ENCODE measurements at places on chromosomes 3 and 15. TPM values are rescaled to one million over a fixed set of nuclear protein-coding genes. Genes with fewer than 3 reads are reported as not detected.

Gene ITPKA
- total RNA-seq, result not detected

Gene GOLGA6L7
- not detected for total RNA-seq

DNA sequence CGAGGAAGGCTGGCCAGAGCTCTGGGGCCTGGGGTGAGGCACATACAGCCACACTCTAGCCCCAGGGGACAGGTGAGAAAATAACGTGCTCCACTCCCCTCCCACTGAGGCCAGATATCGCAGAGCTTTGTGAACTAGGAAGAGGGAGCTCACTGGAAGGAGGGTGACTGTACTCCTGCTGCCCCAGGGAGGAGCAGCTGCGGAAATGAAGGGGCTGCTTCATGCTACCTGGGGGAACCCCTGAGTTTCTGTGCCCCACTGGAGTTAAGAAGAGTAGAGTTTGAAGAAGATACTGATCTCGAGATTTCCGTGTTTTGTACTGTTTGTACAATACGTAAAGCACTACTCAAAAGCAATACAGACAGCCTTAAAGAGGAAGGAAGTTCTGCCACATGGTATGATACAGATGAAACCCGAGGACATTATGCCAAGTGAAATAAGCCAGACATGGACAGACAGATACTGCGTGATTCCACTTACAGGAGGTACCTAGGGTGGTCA lies 44.6 kb downstream of the CMTM6 start:
- no peak overlapping the region for H3K4me3 ChIP-seq
- H3K27ac ChIP-seq, result peak overlapping the region; percentile 65
- no peaks in the 10 kb centered on the region for H3K27me3 ChIP-seq
- H3K4me1 ChIP-seq, result no peaks in the 10 kb centered on the region
- no peaks in the 10 kb centered on the region for H3K36me3 ChIP-seq

- H3K4me3 ChIP-seq, result no peak overlapping the region
- H3K27me3 ChIP-seq, result no peaks in the 10 kb centered on the region
- no peaks in the 10 kb centered on the region for H3K36me3 ChIP-seq
- H3K27ac ChIP-seq, result no peak overlapping the region
- no peaks in the 10 kb centered on the region for H3K4me1 ChIP-seq
- DNase-seq, result no peak
Measured at GRCh38 chr3:151200586-151200985, 2.4 kb downstream of the GPR171 start.

DNA sequence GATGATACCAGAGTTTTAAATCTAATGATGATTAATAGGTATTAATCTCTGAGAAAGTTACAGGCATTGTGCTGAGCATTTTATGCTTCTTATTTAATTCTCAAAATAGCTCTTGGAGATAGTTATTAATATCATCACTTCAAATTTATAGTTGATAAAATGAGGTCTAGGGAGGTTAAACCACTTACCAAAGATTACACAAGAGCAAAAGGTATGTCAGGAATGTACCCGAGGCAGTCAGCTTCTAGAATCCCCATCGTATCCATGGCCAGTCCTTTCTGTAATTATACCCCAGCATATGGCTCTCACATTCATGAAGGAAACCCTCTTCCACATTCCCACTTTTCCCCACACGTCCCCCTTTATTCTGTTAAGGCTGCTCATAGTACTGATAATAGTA lies 421.3 kb downstream of the PYDC2 start:
- no peak for DNase-seq
- no peak overlapping the region for H3K27ac ChIP-seq
- H3K27me3 ChIP-seq, result no peaks in the 10 kb centered on the region
- no peaks in the 10 kb centered on the region for H3K36me3 ChIP-seq
- no peak overlapping the region for H3K4me3 ChIP-seq

Gene SLC9C1
- total RNA-seq, result 0.48 TPM

Gene AHSG
- total RNA-seq, result not detected

DNA sequence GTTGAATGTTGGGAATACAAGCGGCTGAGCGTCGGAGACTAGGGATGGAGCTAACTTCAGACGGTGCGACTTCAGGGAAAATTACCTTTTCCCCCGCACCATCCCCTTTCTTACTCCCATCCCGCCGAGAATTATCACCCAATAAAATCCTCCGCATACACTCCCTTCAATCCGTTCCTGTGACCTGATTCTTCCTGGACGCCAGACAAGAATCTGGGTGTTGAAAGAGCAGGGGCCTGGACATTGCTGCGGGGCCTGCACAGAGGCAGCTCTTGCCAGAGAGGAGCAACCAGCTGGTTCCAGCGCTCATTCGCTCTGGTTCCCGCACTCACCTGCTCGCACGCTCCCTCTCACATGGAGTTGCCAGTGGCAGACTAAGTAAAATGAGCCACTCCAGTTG lies 241.9 kb downstream of the ALCAM start:
- no peaks in the 10 kb centered on the region for H3K36me3 ChIP-seq
- no peaks in the 10 kb centered on the region for H3K4me1 ChIP-seq
- no peak overlapping the region for H3K4me3 ChIP-seq
- H3K27me3 ChIP-seq, result no peaks in the 10 kb centered on the region
- no peak for DNase-seq

- peaks cover 4% of the 10 kb centered on the region for H3K36me3 ChIP-seq
- H3K4me3 ChIP-seq, result peak overlapping the region; percentile 22
- no peak for DNase-seq
- no peaks in the 10 kb centered on the region for H3K27me3 ChIP-seq
- H3K27ac ChIP-seq, result peak overlapping the region; percentile 45
Measured at GRCh38 chr3:126472277-126473006, 3.2 kb downstream of the ZXDC start.

Gene ASB14
- not detected for total RNA-seq

Gene TJP1
- 92.8 TPM for total RNA-seq

DNA sequence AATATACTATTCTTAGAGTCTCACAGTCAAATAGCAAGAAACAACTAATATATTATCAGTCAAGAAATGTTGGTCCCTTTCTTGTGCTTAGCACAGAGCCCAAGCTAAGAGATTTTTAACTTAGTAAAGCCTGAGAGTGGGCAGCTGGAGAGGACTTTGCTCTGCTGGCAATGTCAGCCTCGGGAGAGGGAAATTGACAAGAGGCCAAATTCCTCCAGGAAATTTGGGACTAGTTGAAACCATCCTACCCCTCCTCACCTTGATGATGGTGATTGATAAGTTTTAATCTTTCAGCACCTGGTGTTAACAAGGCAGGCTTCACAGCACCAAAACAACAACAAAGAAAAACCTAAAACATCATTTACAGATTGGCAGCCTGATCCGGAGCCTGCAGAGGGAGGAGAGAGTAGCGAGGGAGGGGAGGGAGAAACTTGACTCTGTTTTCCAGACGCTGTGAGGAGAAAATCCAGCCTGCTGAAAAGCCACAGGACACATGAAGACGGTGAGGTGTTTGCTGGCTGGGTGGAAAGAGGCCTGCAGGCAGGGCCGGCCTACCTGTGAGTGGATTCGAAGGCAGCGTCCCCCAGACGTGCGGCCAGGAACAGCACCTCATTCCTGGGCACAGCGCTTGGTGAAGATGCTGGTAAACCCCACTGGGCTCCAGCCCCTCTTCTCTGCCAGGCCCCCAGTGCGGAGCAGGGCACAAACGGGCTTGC lies 150.9 kb downstream of the LRRC28 start:
- H3K36me3 ChIP-seq, result no peaks in the 10 kb centered on the region
- H3K4me3 ChIP-seq, result no peak overlapping the region
- no peaks in the 10 kb centered on the region for H3K4me1 ChIP-seq

- no peak overlapping the region for H3K27ac ChIP-seq
- no peaks in the 10 kb centered on the region for H3K4me1 ChIP-seq
- H3K36me3 ChIP-seq, result no peaks in the 10 kb centered on the region
- DNase-seq, result no peak
Measured at GRCh38 chr15:27545494-27546255, 553.4 kb downstream of the OCA2 start.

GRCh38 chr15:78540871-78541743 lies 863 bp downstream of the PSMA4 start:
- H3K27me3 ChIP-seq, result no peaks in the 10 kb centered on the region
- no peak for DNase-seq
- peak overlapping the region; percentile 95 for H3K27ac ChIP-seq
- no peaks in the 10 kb centered on the region for H3K36me3 ChIP-seq
- peak overlapping the region; percentile 70 for H3K4me3 ChIP-seq

Gene NRG4
- not detected for total RNA-seq

Gene ARPP21
- total RNA-seq, result not detected

DNA sequence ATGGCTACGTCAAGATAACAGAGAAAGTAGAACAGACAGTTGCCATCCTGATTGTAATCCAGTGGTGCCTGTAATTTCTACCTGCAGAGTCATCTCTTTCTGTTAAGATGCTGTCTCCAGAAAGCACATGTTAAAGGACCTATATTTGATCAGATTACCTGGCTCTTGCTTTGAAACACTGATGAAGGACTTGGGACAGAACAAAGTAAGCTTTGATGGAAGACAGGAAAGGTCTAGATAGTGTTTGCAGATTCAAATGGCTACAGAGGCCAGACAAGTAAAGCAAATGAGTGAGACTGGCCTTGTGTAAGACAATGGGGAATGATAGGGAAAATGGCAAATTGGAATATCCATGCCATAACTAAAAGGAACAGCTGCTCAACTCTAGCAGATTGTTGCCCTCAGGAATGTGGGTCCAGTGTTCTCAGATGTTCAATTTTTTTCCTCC lies 1.8 kb upstream of the GSK3B start:
- peaks cover 9% of the 10 kb centered on the region for H3K4me1 ChIP-seq
- H3K4me3 ChIP-seq, result peak overlapping the region; percentile 96
- DNase-seq, result no peak
- H3K27ac ChIP-seq, result peak overlapping the region; percentile 100
- no peaks in the 10 kb centered on the region for H3K27me3 ChIP-seq
- no peaks in the 10 kb centered on the region for H3K36me3 ChIP-seq

Gene GABRG3
- total RNA-seq, result 0.33 TPM

DNA sequence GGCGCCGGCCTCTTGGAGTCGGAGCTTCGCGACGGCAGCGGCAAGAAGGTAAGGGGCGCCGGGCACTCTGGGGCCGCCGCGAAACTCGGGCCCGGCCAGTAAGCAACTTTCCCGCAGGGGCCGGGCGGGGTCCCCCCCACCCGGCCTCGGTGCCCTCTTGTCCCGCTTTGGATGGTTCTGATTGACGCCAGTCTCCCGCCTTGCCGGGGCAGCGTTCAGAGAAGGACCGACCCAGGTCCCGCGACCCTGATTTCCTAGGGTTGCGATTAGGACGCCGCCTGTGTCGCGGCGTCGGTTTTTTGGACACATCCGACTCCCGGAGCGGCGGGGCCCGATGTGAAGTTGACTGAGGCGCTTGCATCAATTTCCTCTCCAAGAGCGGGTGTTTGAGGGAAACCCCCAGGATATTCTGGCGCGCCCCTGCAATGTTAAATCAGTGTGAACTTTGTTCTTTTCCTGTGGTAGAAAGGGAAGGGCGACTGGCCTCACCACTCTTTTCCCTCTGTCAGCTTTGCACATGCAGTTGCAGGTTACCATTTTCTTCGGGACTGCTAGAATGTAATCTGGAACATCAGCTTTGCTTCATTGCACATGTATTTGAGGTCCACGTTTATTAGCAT lies 755 bp downstream of the PDE8A start:
- peak overlapping the region; percentile 88 for H3K27ac ChIP-seq
- peak; percentile 52 for DNase-seq
- no peaks in the 10 kb centered on the region for H3K4me1 ChIP-seq
- peak overlapping the region; percentile 79 for H3K4me3 ChIP-seq
- no peaks in the 10 kb centered on the region for H3K36me3 ChIP-seq
